ENCODE measurements at places on chromosomes 6 and 20.

DNA sequence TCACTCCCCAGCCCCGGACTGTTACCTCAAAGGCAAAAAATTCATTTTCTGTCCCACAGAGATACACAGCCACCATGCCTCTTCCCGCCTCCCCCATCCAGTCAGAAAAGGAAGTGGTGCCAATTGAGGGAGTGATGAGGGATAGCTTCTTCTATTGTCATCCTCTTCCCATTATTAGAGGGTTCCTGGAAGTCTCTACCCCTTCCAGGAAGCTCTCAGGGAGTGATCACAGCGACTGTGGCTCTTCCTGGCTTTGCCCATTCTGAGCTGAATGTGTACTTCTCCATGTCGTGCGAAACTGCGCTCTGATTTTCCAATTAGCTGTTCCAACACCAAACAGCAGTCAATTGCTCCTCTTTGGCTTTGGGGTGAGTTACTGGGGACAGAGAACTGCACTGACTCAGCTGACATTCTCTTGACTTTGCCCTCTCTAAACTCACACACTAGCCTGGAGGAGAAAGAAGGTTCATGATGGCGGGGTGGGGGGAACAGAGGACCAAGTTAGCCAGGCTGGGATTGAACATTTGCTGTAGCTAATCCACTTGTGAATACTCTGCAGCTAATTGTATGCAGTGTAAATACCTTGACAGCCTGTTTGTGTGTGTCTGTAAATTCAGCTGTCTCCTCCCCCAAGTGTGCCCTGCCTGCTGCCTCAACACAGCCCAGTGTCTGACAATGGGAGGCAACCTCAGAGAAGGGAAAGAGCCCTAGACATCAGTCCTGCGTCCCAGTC, 2.4 kb upstream of the MDGA1 start:
- DNase-seq: no peak

- peak; percentile 69 for DNase-seq
Measured at GRCh38 chr6:101296169-101296960, 97.1 kb upstream of the GRIK2 start.

DNA sequence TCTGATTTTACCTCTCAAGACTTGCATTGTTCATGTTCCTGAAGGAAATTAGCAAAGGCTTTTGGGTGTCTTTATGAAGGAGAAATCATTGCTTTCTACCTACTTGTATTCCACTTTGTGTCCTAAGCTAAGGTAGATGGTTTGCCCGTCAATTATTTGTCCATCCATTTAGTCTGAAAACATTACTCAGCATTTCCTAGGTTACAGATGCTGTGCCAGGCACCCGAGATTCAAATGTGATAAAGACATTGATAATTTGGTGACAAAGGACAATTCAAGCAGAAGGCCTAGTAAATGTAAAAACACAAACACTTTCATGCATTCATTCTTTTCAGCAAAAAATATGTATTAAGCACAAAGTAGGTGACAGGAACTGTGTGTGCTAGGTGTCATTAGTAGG, 251.1 kb downstream of the FARS2 start:
- DNase-seq: no peak

GRCh38 chr6:43339168-43339567, 30.3 kb downstream of the ZNF318 start:
- DNase-seq: no peak

DNA sequence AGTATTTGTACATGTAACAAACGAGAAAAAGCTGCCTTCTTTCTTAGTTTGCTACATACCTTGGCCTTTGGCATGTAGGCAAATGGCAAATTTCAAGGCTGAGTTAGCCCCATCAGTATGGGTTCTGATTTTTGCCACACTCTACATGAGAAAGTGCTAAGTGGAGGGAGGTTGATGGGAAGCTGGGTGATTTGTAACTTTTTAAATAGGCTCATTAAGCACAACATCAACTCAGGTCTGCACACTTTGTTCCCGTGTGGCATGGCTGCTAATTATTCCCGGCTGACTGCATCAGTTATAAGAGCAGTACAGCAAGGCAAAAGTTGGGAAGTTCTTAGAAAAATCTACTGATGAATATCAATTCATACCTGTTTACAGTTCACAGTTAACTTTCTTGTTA, 172.8 kb upstream of the MAP3K7 start:
- DNase-seq: no peak

DNA sequence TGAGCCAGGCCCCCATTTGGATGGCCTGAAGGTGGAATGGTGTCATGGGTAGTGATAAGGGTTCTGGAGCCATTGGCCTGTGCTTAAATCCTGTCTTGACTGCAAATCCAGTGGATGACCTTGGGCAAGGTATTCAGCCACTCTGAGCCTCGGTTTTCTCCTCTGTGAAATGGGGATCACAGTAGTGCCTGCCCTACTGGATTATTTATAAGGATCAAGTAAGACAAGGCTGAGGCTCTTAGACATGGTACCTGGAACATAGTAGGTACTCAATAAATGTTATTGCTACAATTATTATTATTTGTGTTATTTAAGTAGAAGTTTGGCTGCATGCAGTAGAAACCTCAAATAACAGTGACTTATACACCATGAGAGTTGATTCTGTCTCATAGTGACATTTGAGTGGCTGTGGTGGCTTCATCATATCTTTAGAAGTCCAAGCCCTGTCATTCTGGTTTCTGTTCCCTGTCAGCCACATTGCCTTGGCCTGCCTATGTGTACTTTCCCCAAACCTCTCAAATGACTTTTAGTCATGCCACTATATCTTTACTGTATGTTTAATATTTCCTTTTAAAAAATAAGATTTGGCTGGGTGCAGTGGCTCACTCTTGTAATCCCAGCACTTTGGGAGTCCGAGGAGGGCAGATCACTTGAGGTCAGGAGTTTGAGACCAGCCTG, 37.6 kb upstream of the CHMP4B start:
- DNase-seq: no peak

GRCh38 chr6:45378334-45378926, 696 bp upstream of the SUPT3H start:
- no peak for DNase-seq

GRCh38 chr20:5397393-5397792, 80.6 kb upstream of the PROKR2 start:
- DNase-seq: no peak

DNA sequence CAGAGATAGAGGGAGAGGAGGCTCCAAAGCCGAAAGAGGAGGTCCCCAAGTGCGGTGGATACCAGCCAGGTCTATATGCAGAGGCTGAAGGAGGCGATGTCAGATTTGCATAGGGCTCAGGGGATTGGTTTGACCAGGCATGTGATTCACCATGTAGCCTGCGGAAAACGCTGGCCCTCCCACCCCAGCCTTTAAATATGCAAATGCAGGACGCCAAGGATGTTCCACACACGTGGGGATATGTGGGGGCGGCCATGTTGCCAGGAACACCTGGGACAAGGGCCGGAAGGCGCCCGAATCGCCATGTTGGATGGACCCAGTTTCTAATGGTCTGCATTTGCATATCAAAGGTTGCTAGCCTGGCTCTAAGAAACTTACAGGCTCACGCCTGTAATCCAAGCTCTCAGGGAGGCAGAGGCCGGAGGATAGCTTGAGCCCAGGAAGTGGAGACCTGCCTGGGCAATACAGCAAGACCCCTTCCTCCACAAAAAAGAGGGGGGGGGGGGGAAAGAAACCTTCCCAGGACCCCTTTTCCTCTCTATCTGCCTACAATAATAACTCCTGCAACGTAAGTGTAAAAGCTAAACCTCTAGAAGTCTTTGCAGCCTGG, 110.5 kb downstream of the TULP4 start:
- no peak for DNase-seq

GRCh38 chr20:43993560-43993959, 78.9 kb downstream of the TOX2 start:
- DNase-seq: no peak

DNA sequence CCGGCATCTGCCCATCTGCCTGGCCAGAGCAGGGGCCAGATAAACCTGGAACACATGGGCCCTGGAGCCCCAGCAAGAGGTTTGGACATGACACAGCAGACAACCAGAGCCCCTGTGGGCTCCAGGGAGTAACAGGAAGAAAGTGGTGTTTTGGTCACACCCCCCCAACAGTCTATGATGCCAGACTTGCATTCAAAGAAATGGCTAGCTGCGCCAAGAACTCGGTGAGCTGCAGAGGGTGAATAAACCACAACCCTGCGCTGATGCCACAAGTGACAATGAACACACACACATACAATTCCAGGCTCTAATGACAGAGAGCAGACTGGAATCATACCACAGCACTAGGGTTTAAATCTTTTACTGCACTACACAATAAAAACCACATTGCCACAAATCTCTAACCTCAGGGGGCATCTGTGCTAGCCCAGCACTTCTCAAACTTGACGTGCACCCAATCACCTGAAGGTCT, 34.0 kb downstream of the TRERF1 start:
- no peak for DNase-seq

GRCh38 chr20:878511-879307, 37.4 kb downstream of the ANGPT4 start:
- no peak for DNase-seq

DNA sequence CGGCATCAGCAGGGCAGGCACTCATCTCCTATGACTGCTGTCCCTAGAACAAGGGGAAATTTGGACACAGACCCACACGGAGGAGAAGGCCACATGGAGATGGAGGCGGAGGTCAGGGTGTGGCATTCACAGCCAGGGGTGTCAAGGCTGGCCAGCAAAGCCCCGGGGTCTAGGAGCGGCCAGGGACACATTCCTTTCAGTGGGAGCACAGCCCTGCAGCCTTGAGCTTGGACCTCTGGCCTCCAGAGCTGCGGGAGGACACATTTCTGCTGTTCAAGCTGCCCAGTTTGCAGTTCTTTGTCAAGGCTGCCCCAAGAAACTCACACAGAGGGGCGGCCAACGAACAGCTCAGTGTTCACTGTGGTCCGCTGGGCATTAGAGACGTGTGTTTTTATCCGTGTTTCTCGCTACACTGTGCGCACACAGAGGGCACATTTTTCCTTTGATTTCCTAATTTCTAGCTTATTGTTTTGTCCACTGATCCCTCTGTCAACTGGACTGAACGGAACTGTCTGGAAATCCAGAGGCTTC, 93.4 kb upstream of the MPC1 start:
- DNase-seq: no peak

- DNase-seq: peak; percentile 80
Measured at GRCh38 chr6:100472674-100473073, 8.0 kb upstream of the SIM1 start.

DNA sequence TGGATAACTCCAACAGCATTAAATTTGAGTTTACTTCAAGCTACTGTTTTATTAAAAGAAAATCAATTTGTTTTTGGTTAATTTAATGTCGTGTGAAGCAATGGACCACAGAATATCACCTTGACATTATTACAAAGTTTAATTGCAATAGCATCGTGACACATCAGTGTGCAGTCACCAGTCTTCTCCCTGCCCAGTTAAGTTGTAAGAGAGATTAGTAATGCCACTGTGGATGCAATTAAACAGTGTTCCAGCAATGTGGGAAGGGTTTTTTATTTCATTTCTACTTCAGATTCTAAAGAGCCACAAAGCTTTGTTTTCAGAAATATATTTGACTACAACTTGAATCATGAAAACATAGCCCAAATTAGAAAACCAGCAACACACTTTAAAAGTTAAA, 128.7 kb downstream of the SYNE1 start:
- DNase-seq: no peak

DNA sequence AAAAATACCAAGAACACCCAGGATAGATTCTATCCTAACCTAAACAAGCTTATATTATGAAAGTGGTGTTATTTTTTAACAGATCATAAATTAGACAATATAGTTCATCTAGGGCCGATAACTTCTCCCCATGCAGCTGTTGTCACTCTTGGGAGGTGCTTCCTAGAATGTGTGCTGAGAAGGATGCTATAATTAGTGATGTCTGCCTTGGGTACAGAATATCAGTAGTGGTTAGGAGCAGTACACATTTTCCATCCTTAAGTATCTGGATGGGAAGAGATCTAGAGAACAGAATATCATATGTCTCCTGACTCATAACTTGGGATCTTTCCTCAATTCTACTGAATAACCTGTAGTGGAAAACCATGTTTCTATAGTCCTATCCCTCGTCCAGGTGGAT, 214.5 kb downstream of the BCKDHB start:
- DNase-seq: no peak

- no peak for DNase-seq
Measured at GRCh38 chr6:35673755-35674154, 15.0 kb downstream of the FKBP5 start.

- no peak for DNase-seq
Measured at GRCh38 chr6:42390228-42390934, 61.3 kb downstream of the TRERF1 start.

GRCh38 chr20:21719592-21720214, 14.2 kb downstream of the PAX1 start:
- DNase-seq: peak; percentile 31

GRCh38 chr6:109491207-109491938, 8.4 kb upstream of the ZBTB24 start:
- DNase-seq: no peak

DNA sequence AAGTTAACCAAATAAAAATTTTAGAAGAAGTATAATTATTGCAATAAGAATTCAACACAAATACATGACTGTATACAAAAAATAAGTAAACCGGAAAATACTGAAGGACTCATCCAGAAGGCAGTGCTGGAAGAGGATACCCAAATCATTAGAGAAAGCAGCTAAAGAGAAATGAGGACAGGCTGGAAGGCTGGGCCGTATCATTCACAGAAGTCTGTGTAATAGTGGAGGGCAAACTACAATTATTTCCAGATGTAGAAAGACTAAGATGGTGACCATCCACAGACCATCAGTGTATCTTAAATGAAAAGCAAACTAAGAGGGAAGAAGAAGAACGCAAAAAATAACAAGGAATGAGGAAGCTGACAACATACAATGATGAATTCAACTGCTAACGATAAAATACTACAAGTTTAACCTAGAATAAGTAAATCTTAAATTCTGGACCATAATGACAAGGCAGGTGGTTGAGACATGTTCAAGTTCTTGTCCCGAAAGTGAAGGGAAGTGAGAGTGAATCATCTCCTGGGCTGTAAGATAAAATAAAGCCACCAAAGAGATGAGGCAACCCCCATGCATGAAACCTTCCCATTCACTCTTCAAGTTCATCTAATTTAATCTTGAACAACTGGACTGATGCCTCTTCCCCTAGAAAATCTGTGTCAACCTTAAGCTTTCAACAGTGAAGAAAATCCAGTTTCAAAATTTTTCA, 71.5 kb downstream of the SLC23A2 start:
- no peak for DNase-seq

DNA sequence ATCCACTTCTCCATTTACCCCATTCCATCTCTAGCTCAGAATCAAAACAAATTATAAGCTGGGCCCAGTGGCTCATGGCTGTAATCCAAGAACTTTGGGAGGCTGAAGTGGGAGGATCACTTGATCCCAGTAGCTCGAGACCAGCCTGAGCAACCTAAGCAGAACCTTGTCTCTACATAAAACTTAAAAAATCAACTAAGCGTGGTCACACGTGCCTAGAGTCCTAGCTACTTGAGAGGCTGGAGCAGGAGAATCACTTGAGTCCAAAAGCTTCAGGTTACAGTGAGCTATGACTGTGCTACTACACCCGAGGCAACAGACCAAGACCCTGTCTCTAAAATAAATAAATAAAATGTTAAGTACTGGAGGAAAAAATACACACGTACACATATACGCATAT, 74.7 kb upstream of the RUNX2 start:
- no peak for DNase-seq

- peak; percentile 8 for DNase-seq
Measured at GRCh38 chr20:4949833-4950178, 51.5 kb downstream of the SLC23A2 start.

- DNase-seq: no peak
Measured at GRCh38 chr6:90646940-90647339, 60.1 kb upstream of the MAP3K7 start.
